ENCODE measurements at places on chromosomes 2 and 18.

DNA sequence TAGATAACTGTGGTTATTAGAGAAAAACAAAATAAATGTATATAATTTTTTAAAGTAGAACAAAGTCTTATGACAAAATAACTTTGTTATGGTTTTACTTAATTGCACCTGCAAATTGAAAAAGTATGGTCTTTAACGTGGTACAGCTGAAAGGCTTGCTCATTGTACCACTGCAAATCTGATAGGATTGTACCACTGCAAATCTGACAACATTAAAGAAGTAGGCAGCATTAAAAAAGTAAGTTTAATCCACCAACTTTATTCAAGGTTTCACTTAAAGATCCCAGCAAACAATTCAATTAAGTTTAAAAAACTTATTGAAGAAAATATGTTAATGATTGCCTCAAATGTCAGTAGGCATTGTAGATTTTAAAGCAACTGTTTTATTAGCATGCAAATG is 4.7 kb downstream of the SP5 start:
- no peak for DNase-seq

- DNase-seq: no peak
These were observed 737 bp upstream of the RNF181 start for GRCh38 chr2:85594715-85595300.

- no peak for DNase-seq
These were observed 122.0 kb downstream of the PTRHD1 start for GRCh38 chr2:24671230-24671629.

DNA sequence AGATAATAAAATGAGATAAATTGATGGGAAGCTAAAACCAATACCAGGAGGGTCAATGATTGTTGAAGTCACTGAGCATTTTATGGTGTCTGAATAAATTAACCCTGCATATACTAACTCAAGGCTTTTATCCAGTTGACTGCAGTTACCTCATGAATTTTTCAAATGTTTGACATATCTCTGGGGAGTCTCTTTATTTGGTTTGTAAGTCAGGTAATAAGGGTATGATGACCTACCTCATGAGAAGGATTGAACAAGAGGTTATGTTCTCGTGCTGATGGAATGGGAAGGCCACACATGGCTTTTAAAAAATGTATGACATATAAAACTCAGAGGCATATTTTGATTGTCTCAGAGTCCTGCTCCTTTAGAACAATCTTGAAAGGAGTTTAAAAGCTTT is 237.6 kb downstream of the THSD7B start:
- no peak for DNase-seq

- no peak for DNase-seq
These were observed 833.8 kb downstream of the TRIB2 start for GRCh38 chr2:13550285-13551231.

GRCh38 chr2:99726691-99727090 is 236.9 kb upstream of the REV1 start:
- no peak for DNase-seq

- no peak for DNase-seq
These were observed 58.7 kb upstream of the RFX8 start for GRCh38 chr2:101533561-101534148.

GRCh38 chr2:96556441-96557330 is 20.1 kb downstream of the ARID5A start:
- DNase-seq: no peak

GRCh38 chr2:204876311-204876710 is 331.0 kb downstream of the PARD3B start:
- DNase-seq: no peak

DNA sequence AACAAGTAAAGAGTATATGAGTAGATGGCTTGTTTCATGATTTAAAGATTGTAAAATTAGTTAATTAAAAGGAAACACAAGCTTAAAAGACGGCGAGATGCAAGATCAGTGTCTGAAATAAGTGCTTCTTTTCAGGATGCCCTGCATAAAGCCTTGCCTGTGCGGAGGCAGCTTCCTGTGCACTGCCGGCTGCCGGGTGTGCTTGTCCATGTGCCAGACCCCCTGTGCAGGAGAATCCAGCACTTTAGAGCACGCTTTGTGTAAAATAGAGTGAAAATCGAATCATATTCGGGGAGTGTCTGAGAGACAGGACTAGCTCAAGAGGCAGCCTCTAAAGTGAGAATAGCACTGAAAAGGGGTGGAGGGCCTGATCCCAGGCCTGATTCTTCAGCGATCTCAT is 154.7 kb downstream of the CHST9 start:
- DNase-seq: no peak

GRCh38 chr2:181766129-181766528 is 85.8 kb upstream of the NEUROD1 start:
- no peak for DNase-seq

GRCh38 chr2:226431288-226431948 is 368.2 kb downstream of the IRS1 start:
- DNase-seq: no peak
